ENCODE measurements at places on chromosomes 11 and 22.

DNA sequence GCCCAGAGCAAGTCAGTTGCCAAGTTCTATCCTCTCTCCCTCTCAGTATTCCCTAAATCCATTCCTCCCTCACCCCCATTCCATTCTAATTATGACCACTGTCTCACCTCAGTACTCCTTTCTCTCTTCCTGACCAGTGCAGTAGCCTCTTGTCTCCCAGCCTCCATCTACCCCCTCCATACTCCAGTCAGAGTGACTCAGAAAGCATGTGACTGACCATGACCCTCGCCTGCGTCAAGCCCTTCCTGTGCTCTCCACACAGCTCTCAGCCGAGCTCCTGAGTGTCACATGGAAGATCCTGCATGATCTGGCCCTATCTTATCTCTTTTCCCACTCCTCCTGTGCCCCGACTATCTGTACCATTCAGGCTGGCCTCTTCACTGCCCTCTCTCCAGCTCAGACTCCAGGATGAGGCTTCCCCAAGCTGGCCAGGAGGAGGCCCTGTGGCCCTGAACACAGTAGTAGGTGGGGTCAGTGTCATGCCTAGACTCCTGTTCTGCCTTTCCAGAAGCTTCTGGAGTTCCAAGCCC is 42.6 kb downstream of the NEU3 start:
- no peak for DNase-seq

DNA sequence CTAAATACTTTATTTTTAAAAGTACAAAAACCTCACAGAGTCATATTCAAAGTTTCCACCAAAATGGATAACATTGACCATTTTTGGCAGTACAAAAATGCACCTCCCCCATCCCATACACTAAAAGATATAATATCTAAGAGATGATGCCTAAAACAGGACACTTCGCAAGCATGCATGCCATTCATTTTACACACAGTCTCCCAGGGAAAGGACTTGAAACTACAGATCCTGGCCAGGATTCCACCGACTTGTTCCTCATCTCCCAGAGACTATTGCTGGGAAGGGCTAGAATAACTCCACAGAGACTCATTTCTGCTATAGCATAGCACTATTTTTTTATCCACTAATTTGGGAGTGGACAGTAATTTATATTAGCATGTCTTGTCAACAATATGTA is 81.7 kb downstream of the MTNR1B start:
- DNase-seq = no peak

DNA sequence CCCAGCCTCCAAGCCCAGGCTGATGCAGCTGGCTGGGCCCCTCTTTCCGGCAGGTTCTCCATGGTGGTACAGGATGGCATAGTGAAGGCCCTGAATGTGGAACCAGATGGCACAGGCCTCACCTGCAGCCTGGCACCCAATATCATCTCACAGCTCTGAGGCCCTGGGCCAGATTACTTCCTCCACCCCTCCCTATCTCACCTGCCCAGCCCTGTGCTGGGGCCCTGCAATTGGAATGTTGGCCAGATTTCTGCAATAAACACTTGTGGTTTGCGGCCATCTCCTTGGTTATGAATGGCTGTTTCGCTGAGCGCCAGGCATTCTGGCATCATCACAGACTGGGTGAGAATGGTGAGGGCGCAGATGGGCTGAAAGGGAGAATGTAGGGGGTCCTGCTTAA is 3.6 kb downstream of the PRDX5 start:
- no peak for DNase-seq

DNA sequence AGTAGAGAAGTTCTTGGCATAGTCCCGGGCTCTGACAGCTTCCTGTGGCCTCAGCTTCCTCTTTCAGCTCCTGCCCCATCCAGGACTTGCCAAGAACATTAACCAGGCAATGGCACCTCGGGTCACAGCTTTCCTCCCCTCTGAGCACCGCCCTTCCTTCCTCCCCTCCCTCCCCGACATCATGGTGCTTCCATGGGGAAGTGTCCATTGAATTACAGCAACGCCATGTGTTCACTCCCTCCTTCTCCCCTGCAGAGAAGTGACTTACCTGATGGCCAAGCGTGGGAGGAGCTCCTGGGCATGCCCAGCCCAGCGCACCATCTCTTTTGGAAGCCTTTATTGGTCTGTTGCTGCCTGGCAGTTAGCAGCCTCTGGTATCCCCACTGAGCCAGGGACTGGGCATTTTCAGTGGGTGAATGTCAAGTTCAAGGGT is 25.8 kb upstream of the DAGLA start:
- no peak for DNase-seq

- no peak for DNase-seq
These were observed 41.8 kb upstream of the ZBTB16 start for GRCh38 chr11:114017723-114018122.

GRCh38 chr11:45544826-45545225 is 120.6 kb downstream of the CHST1 start:
- DNase-seq = no peak

DNA sequence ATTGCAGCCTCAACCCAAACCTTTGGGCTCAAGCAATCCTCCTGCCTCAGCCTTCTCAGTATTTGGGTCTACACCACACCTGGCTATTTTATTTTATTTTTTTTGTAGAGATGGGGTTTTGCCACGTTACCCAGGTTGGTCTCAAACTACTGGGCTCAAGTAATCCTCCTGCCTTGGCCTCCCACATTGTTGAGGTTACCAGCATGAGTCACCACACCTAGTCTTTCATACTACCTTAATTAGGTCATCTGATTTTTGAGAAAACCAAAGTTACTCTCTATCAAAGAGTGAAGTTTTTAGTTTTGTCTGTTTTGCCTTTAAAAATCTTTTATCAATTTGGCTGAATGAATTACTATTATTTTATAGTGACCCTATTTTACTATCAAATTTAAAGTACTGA is 335.6 kb upstream of the LRRC4C start:
- DNase-seq = no peak

GRCh38 chr11:67638535-67639437 is 777 bp downstream of the TBX10 start:
- no peak for DNase-seq

GRCh38 chr22:44151676-44152075 is 29.0 kb upstream of the PARVG start:
- no peak for DNase-seq

DNA sequence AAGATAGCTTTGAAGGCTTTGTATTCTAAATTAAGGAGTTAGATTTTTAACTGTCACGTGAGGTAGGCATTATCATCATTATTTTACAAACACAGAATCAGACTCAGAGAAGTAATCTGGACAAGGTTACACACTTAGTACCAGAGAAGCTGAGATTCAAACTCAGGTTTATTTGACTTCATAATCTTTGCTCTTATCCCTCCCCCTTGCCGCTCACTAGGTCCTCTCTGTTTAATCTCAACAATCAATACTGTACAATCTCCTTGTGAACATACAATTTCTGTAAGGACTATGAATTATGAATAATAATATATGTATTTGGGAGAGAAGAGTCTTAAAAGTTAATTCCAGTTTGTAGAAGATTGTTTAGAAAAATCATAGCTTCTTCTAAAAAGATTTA is 5.2 kb upstream of the DNAJB7 start:
- no peak for DNase-seq

DNA sequence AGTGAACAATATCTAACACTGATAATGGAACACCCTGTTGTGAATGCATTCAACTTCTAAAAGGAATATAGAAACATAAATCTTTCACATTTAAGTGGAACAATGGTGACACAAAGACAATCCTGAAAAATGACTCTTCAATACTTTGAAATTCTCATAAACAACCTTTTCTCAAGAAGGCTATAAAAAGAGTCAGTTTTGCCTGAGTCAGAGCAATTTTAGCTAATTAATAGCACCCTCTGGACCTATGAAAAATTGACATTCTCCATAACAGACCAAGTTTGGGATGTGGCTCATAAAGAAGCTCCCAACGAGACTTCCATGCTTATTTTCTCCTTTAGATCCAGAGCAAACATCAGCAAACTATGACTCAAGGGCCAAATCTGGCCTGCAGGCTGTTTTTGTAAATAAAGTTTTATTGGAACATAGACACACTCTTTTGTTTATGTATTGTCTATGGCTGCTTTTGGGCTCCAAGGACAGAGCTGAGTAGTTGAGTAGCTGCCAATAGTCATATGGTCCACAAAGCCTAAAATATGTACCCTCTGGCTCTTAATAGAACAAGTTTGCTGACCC is 108.0 kb downstream of the MAML2 start:
- no peak for DNase-seq

GRCh38 chr11:69822676-69823494 is 3.7 kb upstream of the FGF3 start:
- DNase-seq = no peak

DNA sequence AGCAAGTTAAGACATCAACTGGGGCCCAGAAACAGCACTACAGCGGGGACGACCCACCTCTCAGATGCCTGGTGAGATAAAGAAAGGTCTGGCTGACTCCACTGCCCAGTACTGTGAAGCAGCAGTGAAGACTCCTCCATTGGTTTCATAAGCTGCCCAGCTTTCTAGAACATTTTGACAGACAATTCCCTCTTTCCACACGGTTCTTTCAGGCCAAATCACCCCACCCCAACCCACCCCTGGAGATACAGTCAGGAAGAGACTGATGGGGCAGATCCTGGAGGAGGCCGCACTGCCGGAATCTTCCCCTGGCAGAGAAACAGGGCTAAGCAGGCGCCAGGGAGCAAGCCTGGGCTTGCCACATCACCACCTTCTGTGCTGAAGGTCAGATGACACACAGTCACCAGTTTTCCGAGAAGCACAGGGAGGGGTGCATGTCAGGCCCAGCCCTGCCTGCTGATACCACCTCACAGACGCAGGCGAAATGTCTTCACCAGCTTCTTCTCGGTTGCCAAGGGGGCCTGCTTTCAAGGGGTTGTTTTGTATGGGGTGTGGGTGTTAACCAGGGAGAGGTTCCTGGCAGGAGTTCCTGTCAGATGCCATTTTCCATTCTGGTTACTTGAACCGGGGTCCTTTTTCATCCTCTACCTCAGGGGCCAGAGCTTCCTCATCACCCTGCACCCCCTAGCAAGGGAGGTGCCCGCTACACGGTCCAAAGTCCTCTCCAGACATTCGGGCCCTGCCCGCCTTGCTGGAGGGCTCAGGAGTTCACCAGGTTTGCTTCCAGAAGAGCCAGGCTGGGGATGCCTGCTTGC is 1.4 kb upstream of the NEAT1 start:
- DNase-seq = peak; percentile 65

GRCh38 chr11:23236826-23237555 is 376.7 kb upstream of the CCDC179 start:
- DNase-seq = no peak

GRCh38 chr11:133698654-133699053 is 146.7 kb downstream of the SPATA19 start:
- no peak for DNase-seq

- DNase-seq = no peak
These were observed 179.0 kb downstream of the SNX19 start for GRCh38 chr11:130737041-130737830.

DNA sequence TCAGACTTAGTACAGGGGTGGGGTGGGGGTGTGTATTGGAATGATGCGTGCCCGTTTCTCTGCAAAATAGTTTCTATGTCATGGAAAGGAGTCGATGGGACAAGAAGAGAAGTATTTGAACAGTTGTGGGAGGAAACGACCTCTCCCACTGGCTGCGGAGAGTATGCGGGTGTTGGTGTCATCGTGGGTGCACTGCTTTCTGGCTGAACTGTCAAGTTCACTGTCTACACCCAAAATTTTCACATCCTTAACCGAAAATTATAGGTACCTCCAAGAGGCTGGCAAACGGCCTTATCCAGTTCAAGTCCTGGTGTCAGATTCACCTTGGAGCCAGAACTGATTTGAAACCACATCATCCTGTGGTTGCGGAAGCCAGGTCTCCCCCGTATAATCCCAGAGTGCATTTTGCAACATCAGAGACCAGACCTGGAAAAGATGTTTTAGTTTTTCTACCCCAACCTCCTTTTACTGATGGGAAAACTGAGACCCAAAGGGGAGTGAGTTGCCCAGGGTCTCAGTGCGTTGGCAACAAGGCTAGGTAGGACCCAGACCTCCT is 497 bp upstream of the SSRP1 start:
- DNase-seq = no peak

GRCh38 chr11:45087086-45087899 is 59.1 kb upstream of the PRDM11 start:
- no peak for DNase-seq

GRCh38 chr11:7486781-7487140 is 1.5 kb downstream of the OLFML1 start:
- no peak for DNase-seq

GRCh38 chr11:64765851-64766665 is 6.3 kb upstream of the PYGM start:
- no peak for DNase-seq

DNA sequence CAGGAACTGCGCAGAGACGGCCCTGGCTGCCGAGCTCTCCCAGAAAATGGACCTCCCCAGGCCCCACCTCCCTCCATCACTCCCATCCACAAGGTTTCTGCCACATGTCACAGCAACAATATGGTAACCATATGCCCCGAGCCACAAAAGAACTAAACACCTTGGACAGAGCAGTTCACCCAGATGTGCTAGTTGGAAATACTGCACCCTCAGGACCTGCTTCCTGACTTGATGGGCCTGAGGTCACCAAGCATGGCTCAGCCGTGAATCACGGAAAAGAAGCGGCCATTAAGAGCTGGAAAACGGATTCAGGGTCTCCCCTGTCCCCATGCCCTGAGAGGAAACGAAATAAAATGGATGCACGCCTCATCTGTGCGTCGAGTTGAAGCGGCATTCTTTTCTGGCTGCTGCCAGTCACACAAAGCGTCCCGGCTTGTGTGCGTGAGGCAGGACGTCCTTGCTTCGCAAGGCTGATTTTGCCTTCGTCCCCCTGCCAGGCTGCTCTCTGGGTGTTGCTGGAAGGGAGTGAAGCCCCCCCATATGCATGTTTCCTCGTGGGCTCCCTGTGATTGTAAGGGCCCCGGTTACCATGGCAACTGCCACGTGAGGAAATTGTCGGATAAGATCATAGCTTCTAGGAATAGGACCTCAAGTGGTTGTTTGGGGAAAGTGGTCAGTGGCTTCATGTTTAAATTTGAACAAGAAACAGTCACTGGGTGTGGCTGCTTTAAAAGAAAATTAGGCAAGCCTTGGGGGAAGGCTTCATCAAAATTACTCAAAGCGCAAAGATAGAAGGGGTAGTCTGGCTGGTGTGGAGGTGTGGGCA is 51.7 kb downstream of the FLI1 start:
- DNase-seq = no peak

- DNase-seq = no peak
These were observed 148.9 kb downstream of the TENM4 start for GRCh38 chr11:79291948-79292347.

GRCh38 chr11:66987158-66987620 is 12.1 kb downstream of the C11orf86 start:
- DNase-seq = no peak

DNA sequence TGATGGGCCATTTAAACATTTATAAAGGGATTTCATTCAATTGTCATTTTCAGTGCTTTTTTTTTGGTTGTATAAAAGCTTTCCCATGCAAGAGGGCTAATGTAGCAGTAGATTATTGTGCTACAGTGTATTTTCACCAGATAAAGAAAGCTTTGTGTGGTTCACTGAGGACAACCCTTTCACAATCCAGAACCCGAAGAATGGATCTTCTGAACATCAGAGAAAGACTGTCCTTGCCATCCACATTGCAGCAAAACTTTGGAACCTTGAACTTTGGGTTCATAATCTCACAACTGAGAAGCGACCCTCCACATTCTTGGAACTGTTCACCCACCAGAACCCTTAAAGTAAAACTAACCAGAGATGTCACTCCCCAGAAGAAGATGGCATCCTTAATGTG is 9.3 kb downstream of the APOBEC3H start:
- no peak for DNase-seq

- DNase-seq = no peak
These were observed 68.6 kb downstream of the CDKN1C start for GRCh38 chr11:2816941-2817421.

GRCh38 chr22:19766511-19767426 is 6.2 kb downstream of the TBX1 start:
- peak; percentile 21 for DNase-seq

GRCh38 chr11:62627713-62628112 is 5.9 kb upstream of the B3GAT3 start:
- no peak for DNase-seq
